ENCODE measurements at places on chromosomes 13 and 19.

DNA sequence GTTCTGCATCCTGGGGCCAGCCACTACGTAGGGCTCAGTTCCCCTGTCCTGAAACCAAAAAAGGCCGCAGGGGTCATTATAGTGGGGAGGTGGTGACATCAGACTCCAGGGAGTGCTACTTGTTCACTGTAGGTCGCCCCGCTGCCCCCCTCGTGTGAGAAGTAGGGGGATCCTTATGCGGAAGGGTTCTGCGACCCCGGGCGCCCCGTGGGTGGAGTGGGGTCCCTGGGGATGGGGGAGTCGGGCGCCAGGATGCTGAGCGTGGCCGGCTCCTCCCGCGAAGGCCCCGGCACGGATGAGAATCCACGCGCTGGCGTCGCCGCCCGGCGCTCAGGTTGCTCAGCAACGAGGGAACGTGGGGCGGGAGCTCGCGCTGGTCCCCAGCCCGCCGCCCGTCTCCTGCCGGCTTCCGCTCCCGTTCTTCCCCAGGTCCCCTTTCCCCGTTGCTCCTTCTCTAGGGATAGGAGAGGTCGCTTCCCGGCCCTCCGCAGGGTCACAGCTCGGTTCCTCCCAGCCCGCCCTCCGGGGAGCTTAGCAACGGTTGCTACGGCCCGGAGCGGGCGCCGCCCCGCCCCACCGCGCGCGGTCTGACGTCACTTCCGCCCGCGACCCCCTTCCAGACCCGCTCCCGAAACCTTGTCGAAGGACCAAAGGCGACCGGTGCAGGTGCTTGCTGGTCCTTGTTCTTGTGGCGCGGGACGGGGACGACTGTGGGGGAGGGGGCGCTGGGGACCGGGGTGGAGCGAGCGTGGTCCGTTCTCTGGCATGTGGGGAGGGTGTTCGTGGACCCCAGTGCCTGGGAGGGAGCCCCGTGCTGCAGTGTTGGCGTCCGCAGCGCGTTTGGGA is at the start of gene NAT14:
Gene NAT14 (plus strand): TSS at position 596 of the 846 bp plus-strand sequence. CDS start 521 bp downstream, outside the sequence.
- DNase-seq, result peak; percentile 58

DNA sequence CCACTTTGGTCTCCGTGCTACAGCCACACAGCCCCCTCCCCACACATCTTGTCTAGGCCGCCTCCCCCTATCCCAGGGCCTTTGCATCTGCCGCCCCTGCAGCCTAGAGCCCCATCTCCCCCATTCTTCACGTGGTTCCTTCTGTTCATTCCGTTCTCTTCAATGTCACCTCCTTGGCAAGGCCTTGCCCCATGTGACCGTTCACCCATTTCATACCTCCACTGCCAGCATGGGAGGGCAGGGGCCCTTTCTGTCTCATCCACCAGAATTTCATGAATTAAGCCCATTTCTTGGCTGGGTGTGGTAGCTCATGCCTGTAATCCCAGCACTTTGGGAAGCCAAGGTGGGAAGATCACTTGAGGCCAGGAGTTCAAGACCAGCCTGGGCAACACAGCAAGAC is 15.7 kb upstream of the HNRNPM start:
- no peak for DNase-seq

GRCh38 chr13:98722958-98723357 is 29.5 kb downstream of the SLC15A1 start:
- DNase-seq, result no peak

DNA sequence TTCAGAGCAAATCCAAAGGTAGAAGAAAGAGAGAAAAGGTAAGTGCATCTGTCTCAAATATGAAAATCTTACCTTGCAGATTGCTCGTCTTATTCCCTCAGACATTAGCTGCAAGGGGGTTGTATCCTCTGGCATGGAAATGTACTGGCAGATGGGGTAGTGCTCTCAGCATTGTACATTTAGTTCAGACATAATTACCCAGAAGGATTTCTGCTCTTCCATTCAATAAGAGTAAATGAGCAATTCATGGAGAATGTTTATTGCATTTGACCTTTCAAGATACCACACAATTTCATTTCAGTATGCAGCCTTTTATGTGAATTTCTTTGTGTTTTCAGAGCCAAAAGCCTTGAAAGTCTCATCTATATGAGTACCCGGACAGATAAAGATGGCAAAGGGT is 63.8 kb downstream of the SCEL start:
- no peak for DNase-seq

GRCh38 chr19:36215276-36216123 is 594 bp downstream of the ZNF146 start:
- DNase-seq, result peak; percentile 8

DNA sequence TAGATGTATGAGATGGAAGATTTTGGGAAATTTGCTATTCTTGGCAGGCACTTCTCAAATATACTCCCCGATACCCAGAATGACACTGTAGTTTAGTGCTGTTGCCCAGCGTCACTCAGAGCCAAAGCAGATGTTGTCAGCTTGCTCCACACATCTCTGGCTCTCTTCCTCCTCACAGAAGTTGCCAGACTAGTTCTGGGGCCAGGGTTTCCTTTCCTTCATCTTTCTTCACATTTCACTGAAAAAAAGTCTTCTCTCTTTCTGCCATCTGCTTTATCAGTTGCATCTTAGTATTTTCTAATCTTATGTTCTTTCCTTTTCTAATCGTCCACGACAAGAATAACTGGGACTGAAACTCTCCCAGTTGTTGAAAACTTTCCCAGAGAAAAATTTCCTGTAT is 251.4 kb downstream of the RGCC start:
- DNase-seq, result no peak

- DNase-seq, result no peak
Observed at GRCh38 chr13:27266917-27267316, 3.7 kb upstream of the RASL11A start.

DNA sequence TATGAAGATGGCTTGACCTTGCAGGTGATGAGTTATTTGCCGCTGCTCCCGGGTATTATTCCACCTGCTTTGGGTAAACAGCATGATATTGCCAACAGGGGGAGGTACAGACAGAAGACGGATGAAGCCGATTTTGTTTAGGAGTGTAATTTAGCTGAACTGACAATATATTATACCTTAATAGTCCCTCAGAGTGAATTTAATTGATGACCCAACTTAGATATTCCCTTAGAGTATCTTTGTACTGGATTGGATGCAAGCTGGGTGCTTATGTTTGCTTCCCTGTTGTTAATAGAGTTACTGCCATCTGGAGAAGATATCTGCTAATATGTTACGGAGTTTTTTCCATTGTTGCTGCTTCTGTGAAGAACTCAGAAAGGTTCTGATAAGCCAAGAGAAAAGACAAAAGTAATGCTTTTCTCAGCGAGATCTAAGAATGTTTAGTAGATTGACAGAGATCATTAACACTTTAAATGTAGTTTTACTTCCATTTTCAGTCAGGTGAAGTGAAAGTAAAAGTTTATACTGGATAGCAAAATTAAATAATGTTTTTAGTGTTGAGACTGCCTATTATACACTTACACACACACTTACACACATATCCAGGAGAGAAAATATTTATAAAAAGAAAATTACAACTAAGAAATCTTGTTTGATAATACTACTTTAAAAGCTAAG is 2220.8 kb upstream of the PCDH20 start:
- no peak for DNase-seq

DNA sequence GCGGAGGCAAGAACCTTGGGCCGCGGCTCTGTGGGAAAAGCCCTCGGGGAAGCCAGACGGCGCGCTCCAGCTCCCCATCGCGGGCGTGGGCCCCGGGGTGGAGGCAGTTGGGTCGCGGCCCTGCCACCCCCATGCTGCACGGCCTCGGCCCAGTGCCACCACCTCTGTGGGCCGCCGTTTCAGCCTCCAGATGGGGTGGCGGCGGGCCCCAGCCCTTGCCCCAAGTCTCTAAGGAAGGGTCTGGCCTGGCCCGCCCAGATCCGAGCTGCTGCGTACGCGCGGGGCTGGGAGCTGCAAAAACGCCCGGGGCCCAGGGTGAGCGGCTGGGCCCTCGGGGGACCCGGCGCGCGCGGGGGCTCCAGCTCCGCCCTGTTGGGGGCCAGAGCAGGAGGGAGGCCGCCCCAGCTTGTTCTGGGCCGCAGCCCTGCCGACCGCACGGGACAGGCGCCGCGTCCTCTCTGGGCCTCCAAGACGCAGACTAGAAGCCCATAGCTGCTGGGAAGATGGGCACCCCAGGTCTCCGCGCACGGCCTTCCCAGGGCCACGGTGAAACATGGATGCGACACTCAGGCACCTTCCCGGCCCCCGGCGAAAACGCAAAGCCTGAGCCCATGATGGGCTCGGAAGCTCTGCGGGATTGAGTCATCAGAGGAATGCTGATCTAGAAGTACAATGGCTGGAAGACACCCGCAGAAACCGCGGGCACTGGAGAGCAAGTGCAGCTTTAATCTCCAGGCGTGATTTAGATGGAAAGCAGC is 110.1 kb downstream of the KCTD15 start:
- no peak for DNase-seq

GRCh38 chr13:91052876-91053275 is 294.6 kb upstream of the MIR17HG start:
- no peak for DNase-seq

DNA sequence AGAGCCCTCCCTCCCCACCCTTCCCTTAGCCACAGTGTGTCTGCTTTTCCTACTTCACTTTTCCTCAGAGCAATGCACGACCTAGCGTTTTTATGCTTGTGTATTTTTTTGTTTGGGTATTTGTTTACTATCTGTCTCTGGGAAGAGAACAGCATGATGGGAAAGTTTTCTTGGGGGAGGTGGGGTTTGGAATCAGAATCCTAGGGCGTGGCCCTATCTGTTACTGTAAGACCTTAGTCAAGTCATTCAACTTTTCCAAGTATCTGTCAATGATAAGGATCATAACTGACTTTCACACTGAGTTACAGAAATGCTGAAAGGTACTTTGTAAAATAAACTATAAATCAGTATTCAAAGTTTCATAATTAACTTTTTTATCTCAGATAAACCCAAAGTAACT is 146.3 kb upstream of the WASF3 start:
- no peak for DNase-seq

GRCh38 chr13:99965329-99966000 is 6.1 kb downstream of the ZIC5 start:
- DNase-seq, result no peak

DNA sequence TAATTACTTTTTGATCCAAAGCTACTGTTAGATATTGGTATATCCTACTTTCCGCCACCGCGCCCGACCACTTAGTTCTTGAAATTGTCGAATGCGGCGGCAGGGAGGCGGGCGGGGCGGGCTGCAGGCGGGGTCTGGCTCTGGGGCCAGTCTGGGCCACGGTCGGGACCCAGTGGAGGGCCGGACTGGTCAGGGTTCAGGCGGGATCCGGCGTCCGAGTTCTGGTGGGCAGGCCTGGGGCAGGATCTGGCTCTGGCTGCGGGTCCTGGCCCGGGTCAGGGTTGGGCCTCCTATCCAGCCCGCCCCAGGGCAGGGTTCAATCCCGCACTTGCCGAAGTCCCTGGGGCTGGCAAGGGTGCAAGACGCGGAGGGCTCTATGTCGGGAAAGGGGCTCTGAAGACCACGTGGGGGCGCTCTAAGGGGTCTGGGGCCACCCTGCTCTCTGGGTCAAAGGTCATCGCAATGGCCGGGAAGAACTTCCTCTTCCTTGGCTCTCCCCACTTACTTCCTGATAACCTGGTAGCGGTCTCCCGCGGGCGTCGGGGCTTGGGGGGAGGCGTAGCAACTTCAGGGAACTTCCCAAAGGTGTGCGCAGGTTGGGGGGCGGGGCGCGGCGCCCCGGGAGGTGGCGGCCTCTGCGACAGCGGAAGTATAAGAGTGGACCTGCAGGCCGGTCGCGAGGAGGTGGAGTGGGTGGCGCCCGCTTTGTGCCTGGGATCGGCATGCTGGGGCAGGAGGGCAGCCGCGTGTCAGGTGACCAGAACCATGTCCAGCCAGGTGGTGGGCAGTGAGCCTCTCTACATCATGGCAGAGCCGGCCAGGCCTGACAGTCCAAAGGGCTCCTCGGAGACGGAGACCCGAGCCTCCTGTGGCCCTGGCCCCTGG is 83.4 kb downstream of the MRPL57 start:
- DNase-seq, result no peak

DNA sequence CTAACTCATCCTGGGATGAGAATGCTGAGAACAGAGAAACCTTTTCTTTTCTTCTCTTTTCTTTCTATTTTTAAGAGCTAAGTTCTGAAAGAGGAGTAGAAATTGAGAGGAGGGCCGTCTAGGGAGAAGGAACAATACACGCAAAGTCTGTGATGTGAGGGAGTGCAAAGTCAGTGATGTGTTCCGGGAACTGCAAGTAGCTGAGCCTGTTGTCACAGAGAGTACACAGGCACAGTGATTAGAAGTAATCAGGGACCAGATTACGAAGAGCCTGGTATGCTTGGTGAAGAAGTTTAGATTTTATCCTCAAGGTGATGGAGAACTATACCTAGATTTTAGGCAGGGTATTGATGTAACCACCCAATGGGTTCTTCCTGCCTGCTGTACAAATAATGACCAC is 32.0 kb upstream of the CXCL17 start:
- no peak for DNase-seq

DNA sequence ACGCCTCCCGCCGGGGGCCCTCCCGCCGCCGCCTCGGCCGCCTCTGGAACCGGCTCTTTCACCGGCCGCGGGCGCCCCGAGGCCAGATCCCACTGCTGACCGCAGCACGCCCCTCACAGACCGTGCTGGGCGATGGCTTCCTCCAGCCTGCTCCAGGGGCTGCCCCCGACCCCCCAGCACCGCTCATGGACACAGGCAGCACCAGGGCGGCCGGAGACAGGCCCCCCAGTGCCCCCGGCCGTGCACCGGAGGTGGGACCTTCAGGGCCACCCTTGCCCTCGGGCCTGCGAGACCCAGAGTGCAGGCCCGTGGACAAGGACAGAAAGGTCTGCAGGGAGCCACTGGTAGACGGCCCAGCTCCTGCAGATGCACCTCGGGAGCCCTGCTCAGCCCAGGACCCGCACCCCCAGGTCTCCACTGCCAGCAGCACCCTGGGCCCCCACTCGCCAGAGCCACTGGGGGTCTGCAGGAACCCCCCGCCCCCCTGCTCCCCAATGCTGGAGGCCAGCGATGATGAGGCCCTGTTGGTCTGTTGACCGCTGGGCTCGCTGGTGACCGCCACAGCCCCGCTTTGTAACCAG is 13.0 kb downstream of the LRP3 start:
- no peak for DNase-seq

- DNase-seq, result no peak
Observed at GRCh38 chr19:18660051-18660910, 23.2 kb upstream of the CRTC1 start.

DNA sequence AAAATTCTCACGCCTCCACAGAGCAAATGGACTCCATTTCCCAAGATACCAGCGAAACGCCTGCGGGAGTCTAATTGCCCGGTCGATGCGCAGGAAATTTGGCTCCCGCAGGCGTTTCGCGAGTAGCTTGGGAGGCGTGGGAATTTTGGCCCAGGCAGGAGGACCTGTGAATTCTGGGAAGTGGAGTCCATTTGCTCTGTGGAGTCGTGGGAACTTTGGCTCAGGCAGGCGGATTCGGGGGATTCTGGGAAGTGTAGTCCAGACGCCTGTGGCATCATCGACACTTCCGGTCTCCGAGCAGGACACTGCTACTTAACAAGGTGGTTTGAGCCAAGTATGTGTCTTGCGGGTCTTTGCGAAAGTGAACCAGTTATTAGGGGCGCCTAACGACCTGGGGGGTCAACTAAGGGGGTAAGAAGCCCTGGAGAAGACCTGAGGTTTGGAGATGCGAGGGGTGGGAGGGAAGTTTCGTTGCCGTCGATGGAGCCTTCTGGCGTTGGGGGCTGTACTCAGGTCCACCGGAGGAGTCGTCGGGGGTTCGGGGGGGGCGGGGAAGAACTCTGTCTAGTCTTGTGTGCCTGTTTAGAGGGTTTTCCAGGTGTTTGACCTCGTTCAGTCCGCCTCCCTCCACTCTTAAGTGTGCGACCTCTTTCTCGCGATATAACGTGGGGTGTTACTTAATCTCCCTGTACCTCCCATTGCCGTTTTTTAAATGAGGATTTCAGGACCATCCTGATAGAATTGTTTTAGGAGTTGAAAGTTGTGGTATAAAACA is at the start of gene ZNF155:
Gene ZNF155 (plus strand): TSS at position 277 of the 775 bp plus-strand sequence. CDS start 4,356 bp downstream, outside the sequence.
- peak; percentile 72 for DNase-seq
